ENCODE measurements at places on chromosomes 5 and 9.

- DNase-seq, result no peak
Observed at GRCh38 chr5:124056326-124056990, 544.5 kb downstream of the CSNK1G3 start.

DNA sequence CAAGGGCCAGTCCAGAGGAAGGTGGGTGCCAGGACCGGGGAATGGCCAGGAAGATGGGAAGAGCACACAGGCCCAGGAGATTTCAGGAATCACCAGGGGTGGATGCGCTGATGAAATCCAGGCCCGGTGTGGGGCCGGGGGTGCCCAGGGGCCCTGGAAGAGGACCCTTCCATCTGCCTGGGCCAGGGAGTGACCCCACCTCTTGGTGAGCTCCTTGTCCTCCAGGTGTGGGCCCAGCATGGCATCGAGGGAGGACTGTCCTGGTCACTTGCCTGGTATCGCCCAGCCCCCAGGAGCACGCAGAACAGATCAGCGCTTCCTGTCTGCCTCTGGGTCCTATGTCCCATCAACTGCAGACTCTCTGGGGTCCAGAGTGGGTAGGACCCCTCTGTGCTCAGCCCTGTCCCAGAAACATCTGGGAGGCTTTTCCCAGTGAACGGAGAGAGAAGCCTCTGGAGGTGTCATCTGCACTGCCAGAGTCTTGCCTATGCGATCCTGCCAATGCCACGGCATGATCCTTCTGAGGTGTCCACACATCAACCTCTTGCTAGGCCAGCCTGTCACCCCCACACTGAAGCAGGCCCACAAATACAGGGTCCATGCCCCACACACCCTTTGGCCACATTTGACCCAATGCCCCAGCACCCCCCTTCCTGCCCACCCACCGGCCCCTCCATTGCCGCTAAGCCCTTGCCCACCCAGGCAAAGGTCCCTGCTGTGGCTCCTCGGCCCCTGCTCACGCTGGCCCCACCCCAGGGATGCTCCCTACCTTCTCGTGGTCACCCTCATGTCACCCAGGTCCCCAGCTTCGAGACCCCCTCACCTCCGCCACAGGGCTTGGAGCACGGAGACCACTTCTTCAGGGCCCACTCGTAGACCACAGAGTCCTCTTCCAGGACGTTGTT is 67.2 kb downstream of the ZNF354C start:
- DNase-seq, result peak; percentile 9

DNA sequence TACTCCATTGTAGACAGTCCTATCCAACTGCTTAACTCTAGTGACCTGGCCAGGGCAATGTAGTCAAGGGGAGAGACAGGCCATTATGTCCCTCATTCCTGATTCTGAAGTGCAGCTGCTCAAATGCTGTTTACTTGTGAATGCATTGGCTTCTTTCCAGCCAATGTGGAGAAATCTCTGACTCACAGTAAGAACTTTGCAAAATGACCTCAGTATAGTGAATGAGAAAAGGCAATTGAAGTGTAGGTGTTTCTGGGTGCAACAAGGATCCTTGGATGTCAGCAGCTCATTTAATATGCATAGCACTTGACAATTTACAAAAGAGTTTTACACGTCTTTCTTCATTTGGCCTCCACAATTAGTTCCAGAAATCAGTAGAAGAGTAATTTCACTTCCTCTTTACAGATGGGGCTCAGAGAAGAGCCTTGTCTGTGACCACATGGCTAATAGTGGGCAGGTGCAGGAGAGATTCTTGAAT is 367.2 kb downstream of the OSTF1 start:
- DNase-seq, result no peak

DNA sequence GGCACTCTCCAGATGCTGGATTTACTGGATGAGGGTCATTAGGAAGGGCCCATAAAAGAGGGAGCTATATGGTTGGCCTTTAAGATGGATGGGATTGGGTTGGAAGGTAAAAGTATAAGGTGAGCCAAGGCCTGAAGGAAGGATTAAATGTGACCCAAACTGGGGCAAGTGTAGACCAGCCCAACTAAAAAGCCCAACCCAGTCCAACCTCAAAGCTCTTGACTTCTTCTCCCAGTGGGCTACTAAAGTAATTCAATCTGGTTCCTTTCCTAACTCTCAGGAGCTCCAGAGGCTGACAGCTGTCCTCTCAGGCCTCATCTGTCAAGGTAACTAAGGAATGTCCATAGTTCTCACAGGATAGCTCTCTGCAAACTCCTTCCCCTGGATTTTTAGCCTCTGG is 122.2 kb upstream of the EFNA5 start:
- no peak for DNase-seq

GRCh38 chr5:142110988-142111687 is 2.6 kb downstream of the NDFIP1 start:
- no peak for DNase-seq

- no peak for DNase-seq
Observed at GRCh38 chr9:33049680-33050361, 24.7 kb downstream of the DNAJA1 start.

GRCh38 chr5:66467564-66467963 is 128.6 kb upstream of the MAST4 start:
- DNase-seq, result no peak

Data from activated CD8-positive, alpha-beta memory T cell treated with anti-CD3 and anti-CD28 coated beads, Interleukin-2, amount 50 U/mL, for 4 hours (primary cell).